ENCODE measurements at places on chromosomes 16 and 17.

DNA sequence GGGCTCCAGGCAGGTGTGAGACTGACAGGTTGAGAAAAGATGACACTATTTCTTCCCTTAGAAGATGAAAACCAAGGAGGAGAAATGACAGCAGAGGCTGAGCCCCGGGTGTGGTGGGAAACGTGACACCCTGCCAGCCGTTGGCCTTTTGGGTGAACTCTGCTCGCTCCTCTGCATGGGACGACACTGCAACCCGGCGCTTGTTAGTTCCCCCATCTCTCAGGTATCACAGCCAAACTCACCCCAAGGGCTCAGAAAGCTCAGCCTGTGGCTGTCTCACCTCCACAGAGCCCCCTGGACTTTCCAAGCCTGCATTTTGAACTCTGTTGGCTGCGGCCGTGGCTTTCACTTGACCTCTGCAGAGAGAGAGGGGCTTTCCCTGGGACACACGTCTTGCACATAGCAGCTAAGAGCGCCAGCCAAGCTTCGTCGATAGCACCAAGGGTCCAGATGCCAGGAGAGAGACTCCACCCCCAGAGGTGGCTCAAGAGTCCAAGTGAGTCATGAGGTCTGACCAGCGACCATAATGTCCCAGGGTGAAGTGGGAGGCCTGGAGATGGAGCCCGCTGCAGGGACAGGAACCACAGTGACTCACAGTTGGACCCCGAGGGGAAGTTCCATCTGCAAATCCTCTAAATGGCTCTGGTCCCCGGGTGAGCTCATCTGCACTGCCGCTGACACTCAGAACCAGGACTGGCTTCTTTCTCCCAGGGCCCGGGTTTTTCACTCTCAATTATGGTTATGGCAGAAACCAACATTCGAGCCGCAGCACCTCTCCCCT, 301.9 kb downstream of the SOX9 start:
- DNase-seq, result no peak

DNA sequence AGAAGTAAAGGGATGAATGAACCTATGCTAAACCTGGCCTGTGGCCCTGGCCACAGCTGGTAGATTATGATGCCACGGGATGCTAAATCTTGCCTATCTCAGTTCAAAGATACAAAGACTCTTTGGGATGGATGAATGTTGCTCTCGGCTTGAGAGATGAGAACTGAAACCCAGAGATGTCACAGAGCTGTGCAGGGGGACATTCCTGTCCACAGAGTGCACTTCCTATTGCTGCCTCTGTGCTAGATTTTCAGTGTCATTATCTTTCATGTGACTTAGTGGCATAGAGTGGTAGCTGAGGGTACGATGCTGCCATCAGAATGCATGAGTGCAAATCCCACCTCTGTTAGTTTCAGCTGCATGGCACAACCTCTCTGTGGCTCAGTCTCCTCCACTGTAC, 2.3 kb upstream of the MT1M start:
- no peak for DNase-seq

DNA sequence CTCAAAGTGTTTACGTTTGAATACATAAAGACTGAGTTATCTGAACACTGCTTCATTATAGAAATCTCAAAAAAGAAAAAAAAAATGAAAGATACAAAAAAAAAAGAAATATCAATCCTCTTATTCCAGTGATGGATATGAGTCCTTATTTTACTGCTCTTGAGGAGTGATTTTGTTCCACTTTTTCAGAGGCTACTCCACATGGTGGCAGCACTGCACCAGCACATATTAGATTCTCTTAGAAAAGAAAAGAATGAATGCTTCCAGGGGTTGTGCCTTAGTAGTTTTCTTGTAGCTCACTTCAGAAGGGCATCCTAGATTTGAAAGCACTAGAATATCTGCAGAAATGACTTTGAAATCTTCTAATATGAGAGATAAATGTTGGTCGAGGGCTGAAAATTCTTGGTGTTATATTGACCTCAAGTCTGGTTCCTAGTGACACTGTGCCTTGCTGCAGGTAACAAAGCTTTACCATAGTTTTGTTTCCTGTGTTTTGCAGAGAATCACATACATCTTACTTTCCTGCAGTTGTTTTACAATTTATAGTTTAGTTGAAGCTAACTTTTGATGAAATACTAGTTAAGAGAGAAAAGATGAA, 25.9 kb downstream of the AP2B1 start:
- DNase-seq, result no peak

GRCh38 chr16:84240455-84240854, 643 bp upstream of the KCNG4 start:
- no peak for DNase-seq

DNA sequence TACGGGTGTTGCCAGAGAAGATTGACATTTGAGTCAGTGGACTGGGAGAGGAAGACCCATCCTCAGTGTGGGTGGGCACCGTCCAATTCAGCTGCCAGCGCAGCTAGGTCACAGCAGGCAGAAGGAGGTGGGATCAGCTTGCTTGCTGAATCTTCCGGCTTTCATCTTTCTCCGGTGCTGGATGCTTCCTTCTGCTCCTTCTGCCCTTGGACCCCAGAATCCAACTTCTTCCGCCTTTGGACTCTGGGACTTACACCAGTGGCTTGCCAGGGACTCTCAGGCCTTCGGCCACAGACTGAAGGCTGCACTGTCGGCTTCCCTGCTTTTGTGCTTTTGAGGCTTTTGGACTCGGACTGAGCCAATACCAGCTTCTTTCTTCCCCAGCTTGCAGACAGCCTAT, 46.1 kb upstream of the RPL38 start:
- no peak for DNase-seq

GRCh38 chr16:30947859-30948666, 805 bp upstream of the ORAI3 start:
- DNase-seq, result peak; percentile 30

DNA sequence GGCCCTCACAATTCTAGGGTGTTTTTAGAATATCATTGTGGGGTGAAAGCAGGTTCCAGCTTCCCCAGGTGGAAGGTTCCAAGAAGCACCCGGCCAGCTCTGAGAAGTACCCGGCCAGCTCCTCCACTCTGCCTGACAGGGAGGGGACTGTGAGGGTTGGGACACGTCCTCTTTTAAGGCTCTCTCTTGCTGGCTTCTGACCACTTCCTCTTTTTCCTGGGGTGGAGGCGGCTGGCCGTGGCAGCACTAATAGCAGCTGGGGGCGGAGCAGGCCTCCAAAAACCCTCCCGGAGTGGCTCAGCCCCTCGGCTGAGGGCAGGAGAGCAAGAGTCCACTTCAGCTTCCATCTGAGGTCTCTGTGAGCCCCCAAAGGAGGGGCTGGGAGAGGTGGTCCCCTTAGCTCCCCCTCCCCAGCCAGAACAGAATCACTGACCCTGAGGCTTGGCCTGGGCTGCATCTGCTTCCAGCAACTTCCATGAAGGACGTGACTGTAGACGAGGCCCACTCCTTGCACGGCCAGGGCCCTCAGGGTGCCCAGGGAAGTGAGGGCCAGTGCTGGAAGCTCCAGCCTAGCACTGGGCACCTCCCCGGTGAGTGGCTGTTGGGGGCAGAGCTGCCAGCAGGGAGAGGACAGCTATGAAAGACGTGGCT, 26.7 kb upstream of the PLCG2 start:
- no peak for DNase-seq

DNA sequence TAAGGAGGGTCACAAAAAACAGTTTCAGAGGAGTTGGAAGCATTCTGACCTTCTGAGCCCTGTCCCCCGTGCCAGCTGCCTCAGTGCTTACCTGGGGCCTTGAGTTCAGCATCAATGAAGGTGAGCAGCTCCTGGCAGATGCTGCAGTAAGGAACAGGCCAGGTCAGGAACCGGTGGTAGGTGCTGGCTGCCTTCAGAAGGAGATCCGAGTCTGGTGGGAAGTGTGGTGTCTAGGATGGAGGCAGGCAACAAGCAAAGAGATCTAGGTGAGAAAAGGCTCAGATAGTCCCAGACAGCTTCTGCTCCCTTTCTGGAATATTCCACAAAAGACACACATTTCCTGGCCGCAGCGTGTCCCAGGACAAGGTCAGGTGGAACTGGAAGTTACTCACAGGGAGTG, 37.2 kb upstream of the PIK3R6 start:
- DNase-seq, result no peak

DNA sequence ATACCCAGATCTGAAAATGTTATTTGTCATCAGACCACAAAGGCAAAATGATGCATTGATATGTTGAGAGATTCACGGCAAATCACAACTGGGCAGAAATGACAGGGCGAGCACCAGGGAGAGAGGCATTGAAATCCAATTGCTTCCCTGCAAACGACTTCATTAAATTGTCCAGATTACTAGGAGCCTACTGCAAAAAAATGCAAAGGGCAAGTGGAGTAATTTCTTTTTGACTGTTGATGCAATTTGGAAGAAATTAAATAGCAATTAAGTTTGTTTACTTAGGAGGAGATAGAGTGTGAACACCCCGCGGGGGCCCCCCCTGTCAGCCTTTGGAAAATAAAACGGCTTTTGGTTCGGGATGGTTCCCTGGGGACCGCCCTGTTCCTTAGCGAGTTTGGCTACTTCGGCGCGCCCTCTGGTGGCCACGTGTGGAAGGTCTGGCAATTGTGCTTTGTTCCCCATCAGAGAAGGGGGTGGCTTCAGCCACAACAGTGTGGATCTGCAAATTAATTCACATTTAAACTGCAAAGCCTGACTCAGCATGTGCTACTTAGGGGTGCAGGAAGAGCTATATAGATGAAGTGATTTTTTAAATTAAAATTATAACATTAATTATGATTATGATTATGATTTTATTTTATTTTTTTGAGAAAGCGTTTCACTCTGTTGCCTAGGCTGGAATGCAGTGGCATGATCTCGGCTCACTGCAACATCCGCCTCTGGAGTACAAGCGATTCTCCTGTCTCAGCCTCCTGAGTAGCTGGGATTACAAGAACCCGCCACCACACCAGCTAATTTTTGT, 14.5 kb upstream of the TMC7 start:
- peak; percentile 67 for DNase-seq

DNA sequence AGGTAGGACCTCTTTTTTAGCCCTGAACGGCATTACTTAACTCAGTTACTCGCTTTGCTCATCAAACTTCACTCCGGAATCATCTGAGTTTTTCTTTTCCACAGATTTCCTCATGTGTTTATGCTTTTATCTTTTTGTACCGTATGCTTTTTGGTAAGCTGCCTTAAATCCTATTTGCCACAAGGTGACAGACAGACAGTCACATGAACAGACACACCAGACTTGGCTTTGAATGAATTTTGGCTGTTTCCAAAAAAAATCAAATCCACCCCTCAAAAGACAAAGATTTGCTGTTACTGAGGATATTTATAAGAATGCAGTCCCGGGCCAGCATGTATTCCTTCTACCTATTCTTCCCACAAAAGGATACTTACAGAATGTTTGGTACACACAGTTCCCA, 10.9 kb downstream of the GAS7 start:
- no peak for DNase-seq

GRCh38 chr16:73025151-73025855, 22.6 kb downstream of the ZFHX3 start:
- DNase-seq, result no peak

- no peak for DNase-seq
These were observed 13.7 kb downstream of the MXRA7 start for GRCh38 chr17:76696763-76697701.

DNA sequence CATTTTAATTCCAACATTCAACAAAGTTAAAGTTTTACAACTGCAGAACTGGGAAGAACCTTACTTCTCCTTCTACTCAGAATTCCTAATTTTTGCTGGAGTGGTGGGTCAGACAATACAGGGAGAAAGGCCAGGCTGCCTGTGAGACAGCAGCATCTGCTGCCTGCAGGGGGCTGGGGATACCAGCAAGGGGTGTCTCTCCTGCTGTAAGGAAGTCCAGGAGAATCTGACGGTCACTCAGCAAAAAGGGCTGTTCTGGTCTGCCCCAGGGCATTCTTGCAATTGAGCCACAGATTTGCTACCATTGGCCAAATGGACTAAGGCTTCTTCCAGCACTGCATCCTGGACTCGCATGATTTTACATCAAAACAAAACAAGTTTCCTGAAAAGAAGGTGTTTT, 426.6 kb upstream of the CDH11 start:
- no peak for DNase-seq

DNA sequence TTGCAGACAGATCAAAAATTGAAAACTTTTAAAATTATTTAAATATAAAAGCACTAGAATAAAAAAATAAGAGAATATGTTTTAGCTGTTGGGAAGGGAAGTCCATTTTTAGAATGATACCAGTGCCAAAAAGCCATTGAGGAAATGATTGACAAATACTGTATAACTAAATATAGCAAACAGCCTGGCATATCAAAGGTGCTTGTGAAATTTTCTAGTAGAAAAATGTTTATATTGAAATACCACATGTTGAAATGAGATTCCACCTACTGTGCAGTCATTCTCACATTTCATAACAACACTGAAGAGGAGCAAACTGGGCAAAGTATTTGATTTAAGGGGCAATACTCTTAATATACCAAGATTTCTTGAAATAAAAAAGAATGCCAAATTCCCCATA, 183.5 kb downstream of the PHKB start:
- DNase-seq, result no peak

- no peak for DNase-seq
These were observed 82.5 kb downstream of the NETO2 start for GRCh38 chr16:47061204-47061603.

GRCh38 chr17:82060001-82060380, 5.6 kb downstream of the DUS1L start:
- DNase-seq, result no peak

GRCh38 chr17:18961634-18962493, 9.9 kb downstream of the SLC5A10 start:
- DNase-seq, result no peak

DNA sequence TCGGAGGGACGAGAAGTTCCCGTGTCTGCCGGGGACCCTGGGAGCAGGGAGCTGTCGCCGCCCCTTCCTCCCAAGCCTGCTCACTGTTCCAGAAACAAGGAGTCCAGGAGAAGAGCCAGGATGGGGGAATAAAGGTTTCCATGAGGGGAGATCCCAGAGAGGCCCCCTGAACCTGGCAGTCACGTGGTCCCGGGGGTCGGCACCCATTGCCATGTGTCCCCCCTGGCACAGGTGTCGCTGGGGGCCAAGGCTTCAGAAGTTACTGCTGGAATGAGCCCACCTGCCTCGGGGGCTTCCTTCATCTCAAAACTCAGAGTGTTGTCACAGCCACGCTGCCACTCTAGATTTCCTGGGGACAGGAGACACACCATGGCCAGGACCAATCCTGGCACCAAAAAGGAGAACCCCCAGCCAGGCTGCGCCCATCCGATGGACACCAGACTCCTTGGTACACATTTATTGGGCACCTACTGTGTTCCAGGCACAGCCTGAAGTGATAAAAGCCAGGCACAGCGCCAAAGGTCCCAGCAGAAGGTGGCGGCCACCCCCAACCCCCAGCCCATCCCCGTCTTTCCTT, 19.7 kb downstream of the RBFOX3 start:
- no peak for DNase-seq
